ENCODE measurements at places on chromosomes 16 and 17.

- DNase-seq: no peak
Observed at GRCh38 chr17:75468779-75469373, 12.4 kb downstream of the TMEM94 start.

- DNase-seq: peak; percentile 45
Observed at GRCh38 chr16:52963212-52963854, 89.4 kb downstream of the CHD9NB start.

- no peak for DNase-seq
Observed at GRCh38 chr17:45410144-45411091, 22.3 kb downstream of the ARHGAP27 start.

- no peak for DNase-seq
Observed at GRCh38 chr17:82943339-82943738, 103.5 kb upstream of the ZNF750 start.

GRCh38 chr16:19804538-19805323 is 79.9 kb downstream of the GPRC5B start:
- no peak for DNase-seq

DNA sequence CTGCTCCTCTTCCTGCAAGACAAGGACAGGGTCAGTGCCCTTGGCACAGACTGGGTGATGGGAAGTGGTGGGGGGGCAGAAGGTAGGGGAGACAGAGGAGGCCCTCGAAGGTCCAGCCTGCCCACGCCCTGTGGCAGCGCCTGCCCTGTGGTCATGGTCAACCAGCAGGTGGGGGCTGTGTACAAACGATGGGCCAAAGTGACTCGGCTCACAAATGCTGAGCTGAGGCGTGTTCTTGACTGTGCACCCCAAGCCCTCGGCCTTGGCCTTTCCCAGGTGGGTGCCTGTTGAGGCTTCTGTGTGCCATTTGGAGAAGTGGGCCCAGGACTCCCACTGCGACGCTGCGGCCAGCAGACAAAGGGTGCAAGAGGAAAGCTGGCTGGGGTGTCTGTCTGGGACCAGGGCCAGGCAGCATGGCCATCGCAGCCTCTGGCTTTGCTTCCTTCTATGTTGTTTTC is 22.6 kb downstream of the MXRA7 start:
- DNase-seq: no peak

- DNase-seq: no peak
Observed at GRCh38 chr16:89119166-89119621, 25.5 kb downstream of the ACSF3 start.

DNA sequence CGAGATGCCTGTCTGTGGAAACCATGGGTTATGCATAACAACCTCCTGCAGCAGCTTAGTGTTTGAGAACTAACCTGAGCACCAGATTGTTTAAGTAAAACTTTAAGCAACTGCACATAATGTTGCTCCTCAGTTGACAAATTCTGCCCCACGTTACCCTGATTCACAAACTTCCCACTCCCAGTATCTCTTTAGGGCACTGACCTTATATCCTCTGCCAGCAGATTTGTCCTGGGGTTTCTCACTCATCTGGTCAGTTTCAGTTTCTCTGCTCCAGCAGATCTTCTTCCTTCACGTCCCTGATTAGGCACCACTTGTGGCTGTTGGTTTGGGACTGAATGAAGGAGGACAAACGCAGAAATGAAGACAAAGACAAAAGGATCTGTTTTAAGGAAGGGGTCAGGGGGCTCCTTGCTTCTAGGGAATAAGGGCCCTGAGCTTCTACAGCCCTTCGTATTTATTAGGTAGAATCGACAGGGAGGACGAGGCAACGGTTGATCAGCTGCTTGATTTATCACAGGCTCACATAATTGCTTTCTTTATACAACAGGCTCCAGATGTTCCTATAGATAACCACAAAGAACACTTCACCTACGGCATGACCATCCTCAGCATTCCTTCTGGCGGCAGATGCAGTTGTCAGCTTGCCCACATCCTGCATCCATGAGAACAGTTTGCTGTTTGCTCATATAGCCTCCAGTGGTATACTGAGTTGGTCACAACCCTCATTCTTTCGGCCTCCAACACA is 13.5 kb upstream of the ZNF689 start:
- DNase-seq: no peak

DNA sequence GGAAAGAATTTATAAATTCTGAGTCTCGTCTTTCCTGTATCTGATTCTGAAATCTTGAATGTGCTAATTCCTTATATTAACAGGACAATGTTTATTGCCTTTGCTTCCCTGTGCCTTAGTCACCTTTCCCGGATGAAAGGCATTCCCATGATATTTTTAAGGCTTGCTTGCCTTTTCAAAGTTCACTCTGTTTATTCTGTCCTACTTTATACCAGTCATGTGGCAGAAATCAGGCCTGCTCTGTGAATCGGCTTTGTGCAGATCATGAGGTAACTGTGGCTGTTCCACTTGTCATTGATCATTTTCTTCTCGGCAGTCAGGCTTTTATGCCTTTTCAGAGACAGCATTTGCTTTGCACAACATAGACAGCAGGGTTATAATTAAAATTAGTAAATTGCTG is 28.8 kb upstream of the ABCC11 start:
- no peak for DNase-seq

DNA sequence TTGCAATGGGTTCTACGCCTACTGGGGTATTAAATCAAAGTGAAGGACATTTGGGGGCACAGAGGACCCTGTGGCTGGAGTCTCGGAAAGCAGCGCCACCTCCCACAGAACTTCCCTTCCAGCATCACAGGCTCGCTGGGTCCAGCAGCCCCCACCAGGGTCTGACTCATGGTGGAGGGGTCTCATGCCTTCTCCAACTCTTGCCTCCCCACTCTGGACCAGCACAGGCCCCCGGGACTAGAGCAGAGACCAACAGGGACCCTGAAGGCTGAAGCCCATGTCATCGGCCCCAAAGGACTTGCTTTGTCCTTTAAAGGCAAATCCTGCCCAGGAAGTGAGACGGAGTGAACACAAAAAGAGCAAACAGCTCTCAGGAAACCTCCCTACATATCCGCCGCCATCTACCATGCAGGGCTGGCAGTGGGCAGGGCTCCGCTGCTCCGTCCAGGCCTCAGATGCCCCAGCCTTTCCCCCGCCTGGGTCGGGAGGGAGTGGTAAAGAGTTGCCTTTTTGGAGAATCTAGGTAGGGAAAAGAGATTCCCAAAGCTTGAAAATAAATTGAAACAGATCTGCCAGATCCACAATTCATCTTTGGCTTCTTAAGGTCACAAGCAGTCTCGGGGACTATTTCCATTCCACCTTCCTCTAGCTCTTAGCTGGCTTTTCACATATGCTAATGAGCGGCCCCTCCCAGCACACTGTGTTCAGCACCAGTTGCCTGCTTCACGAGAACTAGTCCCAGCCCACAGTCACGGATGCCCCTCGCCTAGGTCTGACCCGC is 2.1 kb upstream of the GPRC5C start:
- DNase-seq: peak; percentile 23

- DNase-seq: peak; percentile 8
Observed at GRCh38 chr17:39547713-39548478, 59.8 kb downstream of the NEUROD2 start.

- DNase-seq: no peak
Observed at GRCh38 chr16:27359051-27359450, 42.9 kb upstream of the IL21R start.

GRCh38 chr17:28999206-28999605 is 6.6 kb downstream of the SEZ6 start:
- DNase-seq: no peak

- no peak for DNase-seq
Observed at GRCh38 chr16:85500220-85500619, 112.9 kb upstream of the GSE1 start.

GRCh38 chr17:73586275-73586832 is 57.9 kb downstream of the SDK2 start:
- DNase-seq: no peak

- DNase-seq: no peak
Observed at GRCh38 chr17:17706140-17707060, 25.1 kb downstream of the RAI1 start.

DNA sequence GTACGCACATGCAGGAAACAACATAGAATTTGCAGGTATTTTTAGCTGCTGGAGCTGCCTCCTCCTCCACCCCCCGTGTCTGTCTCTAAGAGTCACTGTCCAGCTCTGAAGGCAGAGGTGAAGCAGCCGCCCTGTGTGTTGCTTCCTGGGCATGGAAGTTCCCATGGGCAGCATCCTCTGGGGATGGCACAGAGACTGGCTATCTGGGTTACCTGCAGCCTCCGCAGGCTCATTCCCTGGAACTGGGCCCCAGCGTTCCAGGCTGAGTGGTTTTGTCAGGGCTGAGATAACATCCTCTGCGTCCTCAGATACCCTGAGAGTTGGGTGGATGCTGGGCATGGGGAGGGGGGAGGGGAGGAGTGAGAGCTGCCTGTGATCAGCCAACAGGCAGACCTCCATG is 41.5 kb upstream of the MRTFB start:
- no peak for DNase-seq

GRCh38 chr17:37117373-37118142 is 168.8 kb downstream of the AATF start:
- no peak for DNase-seq

DNA sequence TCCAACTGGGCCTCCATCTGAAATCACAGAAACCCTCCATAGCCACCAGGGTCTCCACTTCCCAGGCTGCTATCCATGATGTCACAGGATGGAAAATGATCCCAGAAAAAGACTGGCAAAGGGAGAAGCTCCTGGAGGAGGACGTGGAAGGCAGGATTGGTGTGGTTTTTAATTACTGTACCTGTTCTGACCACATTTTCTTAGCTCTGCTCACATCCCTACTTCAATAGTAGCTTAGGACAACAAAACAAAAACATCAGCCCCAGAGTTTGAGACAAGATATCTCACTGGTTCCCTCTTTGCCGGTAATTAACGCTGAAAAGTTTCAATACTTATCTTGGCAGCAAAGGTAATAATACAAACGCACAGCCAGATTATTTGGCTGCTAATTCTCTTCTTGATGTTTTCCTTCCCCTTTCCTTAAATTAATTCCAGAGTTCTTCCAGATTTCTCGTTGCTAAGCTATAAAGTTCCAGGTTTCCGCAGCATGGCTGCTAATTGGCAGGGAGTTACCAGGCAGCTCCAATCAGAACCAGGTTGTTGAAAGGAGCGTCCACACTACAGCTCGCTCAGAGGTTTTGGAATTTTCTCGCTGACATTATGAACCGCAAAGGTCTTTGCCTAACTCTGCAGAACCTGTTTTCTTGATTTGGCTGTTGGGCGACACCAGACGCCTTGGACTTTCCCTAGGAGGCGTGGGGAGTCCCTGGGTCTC is 263.4 kb downstream of the MRTFB start:
- DNase-seq: no peak

DNA sequence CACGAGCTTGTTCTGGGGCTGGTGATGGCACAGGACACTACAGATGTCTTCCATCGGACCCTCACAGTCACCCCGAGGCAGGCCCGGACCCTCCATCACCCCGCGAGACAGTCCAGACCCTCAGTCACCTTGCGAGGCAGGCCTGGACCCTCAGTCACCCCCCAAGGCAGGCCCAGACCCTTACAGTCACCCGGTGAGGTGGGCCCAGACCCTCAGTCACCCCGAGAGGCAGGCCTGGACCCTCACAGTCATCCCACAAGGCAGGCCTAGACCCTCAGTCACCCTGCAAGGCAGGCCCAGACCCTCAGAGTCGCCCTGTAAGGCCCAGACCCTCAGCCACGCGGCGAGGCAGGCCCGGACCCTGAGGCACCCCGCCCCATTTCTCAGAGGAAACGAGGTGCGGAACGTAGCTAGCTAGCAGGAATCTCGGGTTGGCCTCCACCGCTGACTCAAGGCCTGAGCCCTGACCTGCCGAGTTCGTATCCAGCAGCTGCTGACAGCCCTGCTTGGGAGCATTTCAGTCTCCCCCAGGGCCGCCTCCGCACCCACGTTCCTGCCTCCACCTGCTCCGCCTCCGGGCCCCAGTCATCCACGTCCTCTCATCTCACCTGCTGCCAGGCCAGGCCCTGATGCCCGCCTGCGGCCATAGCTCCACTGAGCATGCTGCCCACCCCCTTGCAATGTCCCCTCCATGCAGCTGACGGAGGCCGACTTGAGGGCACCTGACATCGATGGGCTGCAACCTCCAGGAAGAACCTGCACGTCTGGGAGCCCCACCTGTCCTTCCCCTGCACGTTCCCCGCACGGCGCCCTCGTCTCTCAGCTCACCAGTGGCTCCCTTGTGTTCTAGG is 28.7 kb downstream of the RPH3AL start:
- no peak for DNase-seq

GRCh38 chr17:68849673-68850610 is 105.2 kb downstream of the ABCA8 start:
- no peak for DNase-seq

- DNase-seq: no peak
Observed at GRCh38 chr16:50879873-50880695, 138.2 kb downstream of the CYLD start.

DNA sequence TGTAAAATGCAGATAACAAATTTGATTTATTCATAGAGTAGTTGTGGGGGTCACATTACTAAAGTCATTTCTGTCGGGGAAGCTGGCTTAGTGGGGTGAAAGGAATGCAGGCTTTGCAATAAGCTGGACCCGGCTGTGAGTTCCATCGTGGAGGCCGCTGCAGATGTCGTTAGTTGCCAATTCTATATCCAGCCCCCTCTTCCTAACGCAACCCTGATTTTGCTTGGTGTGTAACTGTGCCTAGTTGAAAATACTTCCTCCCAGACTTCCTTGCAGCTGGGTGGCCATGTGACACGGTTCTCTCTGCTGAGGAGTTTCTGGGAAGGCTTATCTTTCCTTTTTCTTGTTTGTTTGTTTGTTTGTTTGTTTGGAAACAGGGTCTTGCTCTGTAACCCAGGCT is 4.5 kb downstream of the MFSD6L start:
- no peak for DNase-seq

DNA sequence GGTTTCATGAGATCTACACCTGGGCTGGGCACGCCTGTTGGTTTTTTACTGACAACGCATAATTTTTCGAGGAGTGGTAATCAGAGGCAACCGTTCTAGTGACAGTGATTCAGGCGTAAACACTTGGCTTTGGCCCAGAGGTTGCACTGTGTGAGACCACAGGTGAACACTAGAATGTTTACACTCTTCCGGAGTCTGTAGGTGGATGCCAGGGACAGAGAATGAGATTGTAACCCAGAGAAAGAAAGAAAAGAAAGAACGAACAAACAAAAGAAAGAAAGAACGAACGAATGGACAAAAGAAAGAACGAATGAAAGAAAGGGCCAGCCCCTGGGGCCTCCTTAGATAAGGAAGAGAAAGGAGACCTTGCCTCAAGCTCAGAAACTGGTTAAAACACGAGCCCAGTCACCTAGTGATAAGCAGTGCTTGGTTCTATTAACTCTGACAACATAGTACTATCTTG is 113.2 kb downstream of the PRKCB start:
- DNase-seq: no peak

GRCh38 chr17:22304667-22305303 is 612.5 kb downstream of the KCNJ18 start:
- DNase-seq: no peak

- DNase-seq: no peak
Observed at GRCh38 chr16:10581507-10581906, 1.1 kb upstream of the EMP2 start.

- DNase-seq: no peak
Observed at GRCh38 chr16:87366288-87366687, 17.3 kb downstream of the FBXO31 start.

- DNase-seq: peak; percentile 86
Observed at GRCh38 chr17:75845058-75845711, 981 bp upstream of the UNC13D start.
